CD4-positive, alpha-beta T cell treated with Interferon alpha-2 for 1 hour (primary cell): ENCODE measurements at places on chromosomes 1 and 21.

DNA sequence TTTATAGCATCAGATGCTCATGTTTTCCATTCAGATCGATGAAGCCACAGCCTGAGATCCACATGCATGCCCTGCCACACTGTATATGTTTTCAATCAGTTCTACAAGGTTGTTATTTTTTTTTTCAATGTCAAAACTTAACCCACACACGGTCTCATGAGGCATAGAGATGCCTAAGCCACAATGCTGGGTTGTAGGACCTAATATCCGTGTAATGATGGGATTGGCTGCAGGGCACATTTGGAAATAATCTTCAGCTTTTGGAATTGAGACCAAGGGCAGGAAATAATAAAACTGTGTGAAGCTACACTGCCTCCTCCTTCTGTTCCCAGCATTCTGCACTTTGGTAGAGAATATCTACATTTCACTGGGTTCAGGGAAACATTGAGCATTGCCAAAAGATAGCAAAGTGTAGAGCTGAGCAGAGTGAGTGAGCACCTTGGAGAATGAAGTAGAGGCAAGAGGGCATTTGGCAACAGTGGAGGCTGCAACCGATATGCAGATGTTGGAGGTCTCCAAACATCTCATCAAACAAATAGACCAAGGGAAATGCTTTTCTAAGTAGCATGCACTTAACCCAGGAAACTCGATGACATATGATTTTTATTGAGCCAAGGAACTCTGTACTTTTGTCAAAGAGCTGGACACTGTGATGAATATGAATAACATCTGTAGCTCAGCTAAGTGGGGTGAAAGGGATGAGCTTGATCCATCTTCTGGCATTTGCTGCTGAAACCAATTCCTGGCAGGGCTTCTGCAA lies 176.7 kb downstream of the LYPLAL1 start:
- DNase-seq: no peak

DNA sequence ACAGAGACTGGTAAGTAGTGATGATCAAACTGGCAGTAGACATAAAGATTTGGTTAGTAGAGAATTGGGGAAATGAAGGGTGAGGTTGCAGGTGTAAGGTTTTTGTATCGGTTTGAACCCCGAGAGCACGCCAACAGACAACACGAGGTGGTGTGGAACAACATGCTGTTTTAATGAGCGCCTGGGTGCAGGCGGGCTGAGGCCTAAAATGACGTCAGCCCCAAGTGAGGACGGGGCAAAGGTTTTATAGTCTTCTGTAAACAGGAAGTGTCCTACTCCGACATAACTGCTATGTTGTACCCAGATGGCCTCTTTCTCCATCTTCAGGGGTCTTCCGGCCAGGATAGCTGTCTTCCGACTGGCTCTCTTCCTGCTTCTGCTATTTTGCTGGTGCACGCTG lies 178.8 kb downstream of the HHIPL2 start:
- DNase-seq: no peak

- DNase-seq: peak; percentile 6
Measured at GRCh38 chr1:149849111-149849946, 50.0 kb upstream of the BOLA1 start.

- peak; percentile 68 for DNase-seq
Measured at GRCh38 chr1:235336903-235337302, 8.5 kb downstream of the GGPS1 start.

DNA sequence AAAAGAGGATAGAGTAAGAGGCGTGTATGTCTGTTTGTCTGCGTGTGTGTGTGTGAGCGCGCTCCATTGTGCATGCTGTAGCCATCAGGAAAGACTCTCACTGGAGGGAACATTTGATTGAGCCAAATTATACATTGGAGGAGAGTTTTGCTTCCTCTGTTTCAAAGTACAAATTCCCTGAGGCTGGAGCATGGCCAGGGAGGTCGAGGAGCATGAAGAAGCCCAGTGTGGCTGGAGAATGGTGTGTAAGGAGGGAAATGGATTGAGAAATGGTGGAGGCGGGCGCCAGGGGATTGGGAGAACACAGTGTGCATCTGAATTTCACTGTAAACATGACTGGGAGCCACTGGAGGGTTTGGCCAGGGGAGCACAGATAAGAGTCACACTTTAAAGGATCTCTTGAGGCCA lies 22.1 kb upstream of the EFNA1 start:
- no peak for DNase-seq

- DNase-seq: no peak
Measured at GRCh38 chr1:168100315-168101002, 36.3 kb downstream of the GPR161 start.

DNA sequence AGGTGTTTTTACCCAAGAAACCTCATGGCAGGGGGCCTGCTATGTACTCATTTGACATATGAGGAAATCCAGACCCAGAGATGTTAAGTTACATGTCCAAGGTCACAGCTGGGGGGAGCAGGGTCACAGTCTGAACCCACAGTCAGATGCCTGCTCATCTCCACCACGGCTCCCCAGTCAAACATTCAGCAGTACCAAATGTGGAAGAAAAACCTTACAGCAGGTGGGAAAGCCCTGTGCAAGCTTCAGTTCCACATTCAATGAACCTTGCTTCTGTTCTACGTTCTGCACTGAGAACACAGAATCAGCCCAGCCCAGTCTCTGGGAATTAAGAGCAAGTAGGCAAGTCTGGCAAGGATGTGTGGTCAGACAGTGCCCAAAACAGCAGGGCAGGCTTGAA lies 35.2 kb downstream of the LRP8 start:
- DNase-seq: no peak

DNA sequence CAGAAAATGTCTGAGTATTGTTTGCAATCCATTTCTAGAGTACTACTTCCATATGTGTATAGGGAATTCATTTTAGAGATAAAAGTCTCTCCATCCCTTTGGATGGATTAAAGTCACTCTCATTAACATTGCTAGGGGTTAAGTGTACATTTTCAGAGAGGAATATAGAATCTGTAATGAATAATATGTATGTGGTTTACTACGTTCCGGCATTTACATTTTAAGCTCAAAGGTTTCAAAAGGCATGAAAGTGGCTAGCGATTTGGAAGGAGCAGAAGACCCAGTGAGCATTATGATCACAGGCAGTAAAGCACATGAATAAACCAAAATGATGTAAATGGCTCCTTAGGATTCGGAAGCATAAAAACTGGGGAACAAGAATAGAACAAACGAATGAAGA lies 123.0 kb downstream of the DSCAM start:
- DNase-seq: no peak

GRCh38 chr1:6097117-6097595 lies 51.5 kb downstream of the KCNAB2 start:
- DNase-seq: no peak

- DNase-seq: no peak
Measured at GRCh38 chr1:48758976-48759375, 17.7 kb downstream of the BEND5 start.

DNA sequence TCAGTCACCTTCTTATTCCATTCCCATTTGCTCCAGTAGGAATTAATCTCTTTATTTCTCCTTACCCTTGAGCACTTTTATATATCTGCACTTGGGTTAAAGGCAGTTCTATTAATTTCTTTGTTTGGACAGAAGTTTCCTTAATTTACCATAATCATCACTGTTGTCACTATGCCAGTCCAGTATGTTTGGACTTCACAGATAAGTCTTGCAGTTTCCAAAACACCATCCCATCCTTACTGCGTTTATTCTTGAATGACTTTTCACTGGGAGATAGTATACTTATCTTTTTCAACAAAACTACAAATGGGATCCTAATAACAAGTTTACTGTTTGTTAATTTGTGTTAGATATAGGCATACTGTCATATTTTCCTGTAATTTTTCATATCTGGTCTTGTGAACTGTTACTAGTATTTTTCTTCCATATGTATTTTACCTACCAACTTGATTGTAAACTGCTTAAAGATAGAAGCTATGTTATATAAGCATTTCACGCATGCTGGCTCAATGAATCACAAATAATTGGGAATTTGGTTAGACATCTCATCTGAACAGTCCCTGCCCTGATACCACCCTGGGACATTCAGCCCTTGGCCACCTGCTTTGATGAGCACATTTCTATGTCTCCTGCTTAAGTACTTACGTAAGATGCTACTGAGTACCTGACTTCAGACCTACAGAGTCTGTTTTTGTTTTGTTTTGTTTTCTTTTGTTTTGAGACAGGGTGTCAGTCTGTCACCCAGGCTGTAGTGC lies 78.2 kb downstream of the OLFML2B start:
- no peak for DNase-seq

GRCh38 chr21:45971616-45972352 lies 9.8 kb upstream of the COL6A1 start:
- DNase-seq: no peak

DNA sequence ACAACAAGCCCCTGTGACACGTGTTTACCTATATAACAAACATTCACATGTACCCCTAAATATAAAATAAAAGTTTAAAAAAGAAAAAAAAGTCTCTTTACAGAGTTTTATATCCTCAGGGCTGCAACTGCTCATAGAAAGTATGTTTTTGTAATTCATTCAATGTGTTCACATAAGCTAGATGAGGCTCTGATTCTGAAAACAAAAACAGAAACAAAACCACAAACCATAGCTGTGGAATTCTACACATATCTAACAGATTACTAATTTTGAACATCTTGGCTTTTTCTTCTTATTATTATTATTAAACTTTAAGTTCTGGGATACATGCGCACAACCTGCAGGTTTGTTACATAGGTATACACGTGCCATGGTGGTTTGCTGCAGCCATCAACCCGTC lies 579.6 kb upstream of the ZRANB2 start:
- DNase-seq: no peak

DNA sequence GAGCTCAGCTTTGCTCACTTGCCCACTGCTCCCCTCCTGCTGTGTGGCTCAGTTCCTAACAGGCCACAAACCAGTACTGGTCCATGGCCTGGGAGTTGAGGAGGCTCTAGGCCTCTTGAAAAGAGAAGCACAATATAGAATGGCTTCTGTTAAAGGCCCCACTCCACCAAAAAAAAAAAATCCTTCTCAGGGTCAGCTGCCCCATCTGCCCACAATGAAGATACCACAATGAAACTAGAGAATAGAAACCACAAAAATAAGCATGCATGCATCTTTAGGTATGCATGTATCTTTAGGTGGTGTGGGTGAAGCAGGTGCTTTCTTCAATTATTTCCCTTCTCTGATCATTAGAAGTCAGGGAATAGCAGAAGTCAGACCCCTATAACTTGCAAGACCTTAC lies 620.4 kb upstream of the BEND5 start:
- no peak for DNase-seq

DNA sequence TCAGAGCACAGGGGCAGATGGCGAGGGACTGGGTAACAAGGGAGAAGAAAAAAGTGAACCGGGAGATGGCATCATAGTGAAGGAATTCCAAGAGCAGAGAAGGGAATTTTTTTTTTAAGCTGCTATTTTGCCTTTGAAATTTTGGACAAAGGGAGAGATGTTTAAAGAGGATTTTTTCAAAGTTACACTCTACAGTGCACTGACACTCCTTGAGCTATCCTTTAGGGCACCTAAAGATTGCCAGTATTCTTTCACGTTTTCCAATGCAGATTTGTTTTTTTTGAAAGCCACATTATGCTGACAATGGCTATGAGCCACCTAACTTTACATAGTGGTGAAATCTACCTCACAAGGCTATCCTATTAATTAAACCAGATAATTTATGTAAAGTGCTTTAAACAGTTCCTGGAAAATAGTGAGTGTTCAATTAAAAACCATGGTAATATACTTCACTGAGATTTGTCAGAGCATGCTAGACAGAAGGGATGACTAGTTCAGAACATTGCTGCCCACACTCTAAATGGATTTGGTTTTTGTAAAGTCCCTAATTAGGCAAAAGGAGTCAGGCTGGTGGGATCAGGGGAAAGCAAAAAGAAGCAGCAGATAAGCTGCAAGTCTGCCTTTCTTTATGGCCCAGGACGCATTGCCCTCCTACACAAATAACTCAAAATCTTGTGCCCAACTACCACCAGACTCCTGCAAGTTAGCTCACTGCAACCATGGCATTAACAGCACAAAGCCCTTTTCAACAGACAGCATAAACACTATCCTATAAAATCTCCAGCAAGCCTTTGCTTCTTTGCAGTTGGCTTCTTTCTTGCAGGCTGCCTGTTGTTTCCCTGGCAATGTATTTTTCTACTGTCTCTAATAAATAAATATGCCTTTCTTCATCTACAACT lies 53.9 kb downstream of the PRDX6 start:
- no peak for DNase-seq

GRCh38 chr1:221891708-221892107 lies 149.8 kb upstream of the DUSP10 start:
- DNase-seq: no peak

DNA sequence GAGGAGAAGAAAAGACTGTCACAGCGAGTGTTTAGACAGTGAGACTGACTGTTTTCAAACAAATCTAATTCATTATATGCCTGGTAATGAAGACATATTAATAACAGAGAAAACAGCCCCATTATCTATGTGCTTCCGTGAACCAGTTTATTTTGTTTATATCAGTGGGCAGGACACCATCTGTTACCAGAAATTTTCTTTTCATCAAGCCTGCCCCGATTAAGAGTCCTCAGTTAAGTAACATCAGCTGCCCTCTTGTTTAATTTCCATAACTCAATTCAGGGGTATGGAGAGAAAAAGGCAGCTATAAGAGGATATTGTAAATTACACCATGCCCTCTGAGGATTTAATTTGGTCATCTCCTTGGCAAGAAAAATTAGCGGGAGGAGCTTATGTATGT lies 94.0 kb downstream of the TMEM200B start:
- DNase-seq: no peak

DNA sequence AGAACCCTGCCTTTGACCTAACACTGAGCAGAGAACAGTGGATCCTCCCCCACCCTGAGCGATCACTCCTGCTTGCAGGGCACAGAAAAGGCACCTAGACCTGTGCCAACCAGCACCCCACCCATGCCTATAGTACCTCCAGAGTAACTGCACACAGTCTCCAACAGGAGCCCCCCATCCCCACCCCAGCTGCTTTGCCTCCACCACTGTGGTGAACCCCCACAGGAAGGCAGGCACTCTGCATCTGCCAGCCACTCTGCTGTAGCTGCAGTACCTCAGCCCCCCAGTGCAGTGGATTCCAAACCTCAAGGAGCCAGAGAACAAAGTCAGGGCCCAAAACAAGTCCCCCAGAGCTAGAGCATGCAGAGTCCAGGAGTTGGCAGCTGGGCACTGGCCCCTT lies 10.7 kb downstream of the SPATC1L start:
- no peak for DNase-seq

DNA sequence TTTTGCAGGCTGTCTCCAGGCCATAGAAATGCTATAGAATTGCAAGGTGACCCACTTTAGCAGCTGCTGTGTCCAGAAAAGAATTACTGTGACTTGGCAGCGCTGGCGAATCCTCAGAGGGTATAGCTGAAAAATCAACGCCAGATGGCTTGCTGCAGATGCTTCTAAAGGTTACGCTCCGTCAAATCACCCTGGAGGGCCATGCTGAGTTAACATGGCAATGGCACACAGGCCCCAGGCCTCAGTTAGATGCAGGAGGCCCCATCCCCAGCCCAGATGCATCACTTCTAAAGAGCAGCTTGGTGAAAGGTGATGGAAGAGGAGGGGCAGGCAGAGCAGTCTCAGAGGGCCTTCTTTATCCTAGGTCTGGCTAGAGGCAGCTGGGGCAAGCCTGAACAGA lies 18.0 kb downstream of the KIAA1614 start:
- DNase-seq: no peak

- no peak for DNase-seq
Measured at GRCh38 chr1:201108614-201109013, 3.6 kb downstream of the CACNA1S start.
